ENCODE measurements at places on chromosomes 3 and 15.
A peak's percentile ranks its signal among the peaks of the same experiment; 100 is the strongest.

GRCh38 chr3:141049681-141050080 is 1.5 kb upstream of the SPSB4 start:
- no peak for DNase-seq

GRCh38 chr3:51535146-51536019 is 3.1 kb upstream of the RAD54L2 start:
- DNase-seq = no peak

GRCh38 chr3:71462586-71462985 is 120.9 kb downstream of the FOXP1 start:
- no peak for DNase-seq

DNA sequence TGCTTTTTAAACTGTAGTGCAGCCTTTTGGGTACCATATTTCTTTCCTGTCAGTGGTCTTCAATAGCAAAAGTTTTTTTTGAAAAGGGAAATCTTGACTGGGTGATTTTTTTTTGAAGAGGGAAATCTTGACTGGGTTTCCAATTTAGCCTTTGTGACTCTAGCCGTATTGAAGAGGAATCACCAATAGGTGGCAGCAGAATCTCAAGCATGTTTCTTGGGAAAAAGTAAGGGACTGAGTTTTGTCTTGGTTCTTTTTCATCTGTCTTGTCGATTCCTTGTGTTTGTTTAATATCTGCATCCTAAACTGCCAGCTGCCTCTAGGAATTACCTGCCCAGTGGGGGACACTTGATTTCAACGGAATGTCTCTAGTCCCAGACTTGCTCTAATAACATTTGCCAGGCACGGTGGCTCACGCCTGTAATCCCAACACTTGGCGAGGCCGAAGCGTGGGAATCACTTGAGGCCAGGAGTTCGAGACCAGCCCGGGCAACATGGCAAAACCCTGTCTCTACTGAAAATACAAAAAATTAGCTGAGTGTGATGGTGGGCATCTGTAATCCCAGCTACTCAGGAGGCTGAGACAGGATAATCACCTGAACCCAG is 89.2 kb downstream of the RBPMS2 start:
- no peak for DNase-seq

DNA sequence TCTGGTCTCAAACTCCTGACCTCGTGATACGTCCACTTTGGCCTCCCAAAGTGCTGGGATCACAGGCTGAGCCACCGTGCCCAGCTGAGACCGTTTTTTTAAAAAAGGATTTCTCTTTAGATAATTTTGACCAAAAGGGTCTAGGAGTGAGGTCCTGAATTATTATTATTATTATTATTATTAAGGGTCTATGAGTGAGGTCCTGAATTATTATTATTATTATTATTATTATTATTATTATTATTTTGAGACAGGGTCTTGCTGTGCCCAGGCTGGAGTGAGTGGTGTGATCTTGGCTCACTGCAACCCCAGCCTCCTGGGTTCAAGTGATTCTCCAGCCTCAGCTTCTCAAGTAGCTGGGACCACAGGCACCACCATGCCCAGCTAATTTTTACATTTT is 20.6 kb upstream of the ARID3B start:
- no peak for DNase-seq

- no peak for DNase-seq
Measured at GRCh38 chr3:156628836-156629618, 45.4 kb upstream of the TIPARP start.

DNA sequence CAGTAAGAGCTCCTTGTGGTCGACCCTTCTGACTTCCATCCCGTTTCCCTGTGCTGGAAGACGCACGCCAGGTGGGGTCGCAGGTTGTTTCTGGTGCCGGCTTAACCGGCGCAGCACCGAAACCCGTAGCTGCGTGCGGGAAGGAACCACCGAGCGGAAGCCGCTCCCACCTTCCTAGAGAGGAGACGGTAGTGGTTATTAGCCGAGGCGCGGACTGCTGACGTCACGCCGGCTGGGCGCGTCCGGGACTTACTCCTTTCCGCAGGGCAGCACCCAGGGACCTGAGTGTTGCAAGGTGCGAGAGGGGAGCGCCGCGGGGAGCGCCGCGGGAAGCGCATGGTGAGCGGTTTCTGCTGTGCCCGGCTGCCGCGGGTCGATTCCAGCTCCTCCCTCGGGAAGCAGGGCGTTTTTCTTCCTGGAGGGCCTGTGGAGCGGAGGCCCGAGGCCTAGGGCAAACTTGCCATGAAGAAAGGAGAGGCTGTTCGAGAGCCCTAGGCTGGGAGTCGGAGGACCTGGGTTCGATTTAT is at the start of gene ZNF501:
Gene ZNF501, plus strand, starts transcription at position 252 of the 527 bp plus-strand sequence. CDS start 4,787 bp downstream, outside the sequence.
- peak; percentile 68 for DNase-seq

DNA sequence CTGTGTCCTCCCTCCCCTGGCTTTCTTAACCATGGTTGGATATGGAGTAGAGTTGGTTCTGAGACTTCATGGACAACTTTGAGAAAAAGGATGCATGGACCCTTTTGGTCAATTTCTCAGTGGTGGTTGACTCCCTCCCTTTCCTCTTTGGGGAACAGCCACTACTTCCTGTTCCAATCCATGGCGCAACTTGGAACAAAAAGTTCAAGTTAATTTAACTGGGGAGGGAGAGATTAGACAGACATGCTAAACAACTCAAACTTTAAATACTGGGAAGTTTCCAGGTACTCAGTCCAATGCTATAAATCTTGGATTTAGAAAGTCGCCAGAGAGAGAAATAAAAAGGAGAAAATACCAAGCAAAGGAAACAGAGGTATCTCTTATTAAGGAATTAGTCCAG is 202.2 kb downstream of the PDZRN3 start:
- DNase-seq = no peak

- no peak for DNase-seq
Measured at GRCh38 chr3:32254268-32254667, 15.8 kb downstream of the CMTM8 start.

GRCh38 chr3:47622671-47623461 is 44.2 kb upstream of the CSPG5 start:
- DNase-seq = no peak

GRCh38 chr3:87805670-87806069 is 253.1 kb downstream of the CGGBP1 start:
- DNase-seq = no peak

DNA sequence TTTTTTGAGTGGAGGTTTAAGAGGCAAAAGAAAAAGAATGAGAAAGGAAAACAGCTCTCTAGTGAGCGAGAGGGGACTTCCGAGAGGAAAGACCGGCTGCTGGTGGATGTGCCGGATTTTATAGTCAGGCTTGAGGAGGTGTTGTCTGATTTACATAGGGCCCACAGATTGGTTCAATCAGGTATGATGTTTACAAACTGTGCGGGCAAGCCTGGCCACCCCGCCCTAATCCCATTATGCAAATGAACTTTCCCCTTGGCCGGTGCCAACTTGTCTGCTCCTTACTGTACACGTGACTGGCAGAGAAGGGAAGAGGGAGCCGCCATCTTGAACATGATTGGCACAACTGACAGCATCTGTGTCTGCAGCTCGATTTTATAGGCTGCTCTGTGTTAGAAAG is 44.7 kb downstream of the FAM43A start:
- DNase-seq = no peak

- no peak for DNase-seq
Measured at GRCh38 chr15:71822890-71823630, 12.7 kb downstream of the NR2E3 start.

GRCh38 chr3:119679874-119680273 is 2.7 kb upstream of the COX17 start:
- DNase-seq = no peak

GRCh38 chr3:5317557-5317956 is 130.1 kb downstream of the EDEM1 start:
- DNase-seq = no peak

GRCh38 chr3:60555686-60556354 is 695.4 kb downstream of the FHIT start:
- no peak for DNase-seq

DNA sequence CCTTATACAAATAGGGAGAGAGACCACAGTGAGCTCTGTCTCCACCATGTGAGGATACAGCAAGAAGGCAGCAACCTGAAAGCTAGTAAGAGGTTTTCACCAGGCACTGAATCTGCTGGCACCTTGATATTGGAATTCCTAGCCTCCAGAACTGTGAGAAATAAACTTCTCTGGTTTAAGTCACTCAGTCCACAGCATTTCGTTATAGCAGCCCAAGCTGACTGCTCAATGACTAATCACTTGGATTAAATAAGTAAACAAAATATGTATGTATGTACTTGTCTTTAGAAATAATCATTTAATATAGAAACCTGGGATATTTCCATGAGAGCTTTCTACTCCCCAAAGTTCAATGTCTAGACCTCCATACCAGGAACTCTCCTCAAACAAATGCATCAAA is 162.0 kb downstream of the IMPG2 start:
- no peak for DNase-seq

- no peak for DNase-seq
Measured at GRCh38 chr15:82146990-82147461, 101.2 kb upstream of the MEX3B start.

- DNase-seq = no peak
Measured at GRCh38 chr3:172218350-172219323, 179.3 kb downstream of the FNDC3B start.

DNA sequence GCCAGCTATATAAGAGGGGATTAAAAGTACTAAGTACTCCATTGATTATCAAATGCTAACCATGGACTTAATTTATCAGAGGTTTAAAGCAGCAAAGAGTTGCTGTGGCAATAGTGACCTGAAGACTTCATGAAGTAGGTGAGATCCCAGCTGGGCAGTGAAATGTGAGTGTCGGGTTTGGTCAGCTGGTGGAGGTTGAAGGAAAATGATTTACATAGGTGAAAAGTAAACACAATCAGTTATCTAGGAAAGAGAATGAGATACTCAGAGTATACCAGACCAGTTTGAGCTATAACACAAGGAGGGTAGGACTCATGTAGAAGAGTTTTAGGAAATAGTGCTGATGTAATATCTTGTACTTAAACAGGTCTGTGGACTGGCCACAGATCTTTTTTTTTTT is 16.5 kb upstream of the FBXO22 start:
- no peak for DNase-seq

DNA sequence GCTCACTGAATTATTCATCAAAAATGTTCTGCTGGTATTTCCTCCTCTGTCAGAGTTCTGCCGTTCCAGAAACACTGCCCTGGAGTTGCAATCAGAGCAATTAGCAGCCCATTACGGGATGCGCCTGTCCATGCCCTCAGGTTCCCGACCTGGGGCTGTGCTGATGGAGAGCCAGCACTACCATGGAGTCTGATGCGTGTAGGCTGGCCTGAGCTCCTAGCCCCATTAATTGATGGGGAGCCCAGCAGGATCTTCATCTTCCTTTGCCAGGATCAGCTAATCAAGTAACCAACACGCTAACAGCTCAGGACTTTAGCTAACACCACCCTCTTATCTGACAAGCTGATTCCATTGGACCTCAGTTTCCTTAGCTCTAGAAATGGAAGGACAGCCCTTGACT is 164.2 kb downstream of the ABHD5 start:
- no peak for DNase-seq

DNA sequence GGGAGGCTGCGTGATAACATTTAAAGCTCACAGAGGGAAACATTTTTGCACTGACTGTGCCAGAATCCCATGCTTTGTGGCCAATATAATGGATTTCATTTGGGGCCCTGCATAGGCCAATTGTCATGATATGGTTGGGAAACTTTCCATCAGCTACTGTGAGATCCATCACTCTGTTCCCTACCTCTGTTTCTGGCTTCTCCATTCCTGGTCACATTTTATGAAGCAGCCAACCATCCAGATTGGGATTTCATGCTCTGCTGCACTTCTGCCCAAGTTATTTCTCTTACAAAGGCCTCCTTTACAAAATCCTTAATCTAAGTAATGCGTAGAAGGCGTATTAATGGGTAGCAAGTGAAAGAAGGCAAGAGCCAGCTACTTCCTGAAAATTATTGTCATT is 221.1 kb downstream of the LRTM1 start:
- DNase-seq = no peak

DNA sequence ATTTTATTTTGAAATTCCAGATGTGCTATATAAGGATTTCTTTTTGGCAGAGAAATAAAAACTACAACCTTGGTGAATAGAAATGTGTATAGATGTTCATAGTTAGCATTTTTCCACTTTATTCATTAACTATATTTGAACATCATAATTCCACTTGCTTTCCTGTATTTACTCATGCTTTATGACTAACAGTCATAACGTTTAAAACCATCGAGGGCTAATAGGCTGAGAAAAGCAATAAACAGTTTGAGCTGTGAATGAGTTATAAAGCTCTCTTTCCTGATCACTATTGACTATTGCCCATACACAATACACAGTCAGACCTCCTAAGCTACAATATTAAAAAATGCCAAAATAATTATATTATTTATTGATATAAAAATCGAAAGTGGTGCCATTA is 502.1 kb upstream of the RASGRP1 start:
- DNase-seq = no peak

- no peak for DNase-seq
Measured at GRCh38 chr15:41251411-41251810, 20.3 kb downstream of the CHP1 start.

DNA sequence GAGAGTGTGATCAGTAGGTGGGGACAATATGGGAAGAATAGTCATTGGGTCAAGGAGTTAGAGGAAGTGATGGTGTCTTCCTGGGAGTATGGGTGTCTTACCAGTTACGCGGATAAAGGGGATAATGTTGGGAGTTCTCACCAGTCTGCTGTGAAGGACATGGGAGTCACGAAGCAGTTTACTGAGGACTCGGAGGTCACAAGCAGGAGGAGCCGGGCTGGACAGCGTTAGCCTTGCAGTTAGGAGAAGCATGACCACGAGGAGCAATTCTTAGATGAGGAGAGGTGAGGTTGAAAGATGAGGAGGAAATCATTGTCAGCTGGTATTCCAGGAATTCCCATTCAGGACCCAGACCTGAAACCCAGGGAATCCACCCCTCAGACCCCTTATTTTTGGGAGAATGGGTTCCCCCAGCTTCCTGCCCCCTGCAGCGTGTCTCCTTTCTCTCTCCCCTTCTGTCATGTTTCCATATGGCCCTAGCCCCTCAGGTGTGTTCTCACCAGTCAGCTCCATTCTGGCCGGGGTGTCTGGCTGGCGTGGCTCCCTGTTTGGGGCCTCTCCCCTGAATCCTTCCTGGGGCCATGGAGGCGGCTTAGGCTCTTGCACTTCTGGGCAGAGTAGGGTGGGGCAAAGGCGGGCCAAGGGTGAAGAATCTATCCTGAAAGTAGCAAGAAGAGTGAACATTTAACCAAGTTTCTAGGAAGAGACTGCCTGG is 2.1 kb downstream of the THPO start:
- DNase-seq = no peak

GRCh38 chr3:23748398-23749110 is 57.2 kb upstream of the UBE2E1 start:
- no peak for DNase-seq
